Daoy (cell line): ENCODE measurements at places on chromosomes 11 and 22.

GRCh38 chr11:6027501-6027900 is 3.1 kb downstream of the OR56A1 start:
- peak; percentile 17 for DNase-seq

DNA sequence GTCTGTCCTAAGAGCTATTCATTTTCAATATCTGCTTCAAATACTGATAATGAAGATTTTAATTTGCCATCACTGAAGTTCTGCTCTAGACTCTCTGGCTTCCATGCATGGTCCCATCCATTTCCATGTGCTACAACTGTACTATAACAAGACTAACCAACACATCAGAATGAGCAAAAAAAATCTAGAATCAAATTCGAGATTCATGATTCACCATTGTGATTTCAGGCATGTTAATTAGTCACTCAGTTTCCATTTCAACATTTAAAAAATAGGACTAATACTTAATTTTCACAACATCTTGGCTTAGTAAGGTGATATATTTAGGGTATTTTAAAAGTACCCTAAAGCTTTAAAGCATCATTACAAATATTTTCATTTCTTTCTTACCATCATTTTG is 22.8 kb downstream of the PICALM start:
- DNase-seq: no peak

- DNase-seq: no peak
Observed at GRCh38 chr22:44894782-44895181, 115.0 kb downstream of the PHF21B start.

- DNase-seq: peak; percentile 88
Observed at GRCh38 chr11:69321877-69322361, 28.0 kb downstream of the MYEOV start.

DNA sequence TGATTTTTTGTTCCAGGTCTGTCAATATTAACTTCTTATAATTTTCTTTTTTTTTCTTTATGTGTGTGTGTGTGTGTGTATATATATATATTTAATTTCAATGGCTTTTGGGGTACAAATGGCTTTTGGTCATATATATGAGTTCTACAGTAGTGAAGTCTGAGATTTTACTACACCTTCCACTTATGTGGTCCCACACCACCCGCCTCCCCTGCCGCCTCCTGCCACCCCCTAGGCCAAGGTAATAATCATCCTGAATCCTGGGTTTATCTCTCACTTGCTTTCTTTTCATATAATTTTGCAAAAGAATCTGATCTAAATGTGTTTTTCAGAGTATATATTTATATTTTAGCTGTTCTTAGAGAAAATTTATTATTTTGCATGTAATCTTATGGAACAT is 11.1 kb downstream of the NEAT1 start:
- DNase-seq: no peak

DNA sequence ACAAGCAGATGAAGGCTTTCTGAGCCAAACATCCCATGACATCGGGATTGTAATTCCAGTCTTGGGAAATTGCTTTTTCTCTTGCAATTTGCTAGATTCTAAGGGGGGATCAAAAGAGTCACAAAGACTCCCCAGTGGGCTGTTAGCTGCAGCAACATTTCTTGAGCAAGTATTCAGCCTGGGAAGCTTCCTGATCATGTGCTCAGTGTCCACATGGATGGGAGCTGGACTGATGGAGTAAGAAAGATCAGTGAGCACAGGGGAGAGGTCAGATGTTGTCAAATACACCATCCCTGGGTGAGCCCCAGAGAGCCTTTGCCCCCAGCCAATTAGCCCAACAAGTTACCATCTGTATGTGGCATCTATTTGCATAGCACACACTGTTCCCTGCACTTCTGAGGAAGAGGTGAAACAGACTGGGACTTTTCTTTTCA is 10.2 kb upstream of the GRK3 start:
- DNase-seq: no peak

DNA sequence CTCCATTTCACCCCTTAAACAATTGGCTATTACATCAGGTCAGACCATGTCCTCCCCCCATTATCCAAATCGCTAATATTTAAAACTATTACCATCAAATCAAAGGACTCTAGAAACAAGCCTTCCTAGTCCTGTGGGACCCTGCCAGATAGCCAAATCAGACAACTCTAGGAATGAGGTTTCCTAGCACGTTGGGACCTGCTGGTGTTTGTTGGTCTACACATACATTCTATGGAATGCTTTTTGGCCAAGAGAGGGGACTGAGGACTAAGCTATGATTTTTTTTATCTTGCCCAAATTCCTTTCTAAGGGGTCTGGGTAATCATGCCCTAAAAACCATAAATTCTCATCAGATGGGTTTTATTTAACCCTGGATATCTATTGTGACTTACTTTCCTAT is 14.1 kb upstream of the SELENOH start:
- DNase-seq: no peak

GRCh38 chr22:42743501-42743991 is 22.9 kb upstream of the A4GALT start:
- DNase-seq: peak; percentile 86

- DNase-seq: peak; percentile 9
Observed at GRCh38 chr22:25282346-25282670, 62.9 kb downstream of the CRYBB2 start.

DNA sequence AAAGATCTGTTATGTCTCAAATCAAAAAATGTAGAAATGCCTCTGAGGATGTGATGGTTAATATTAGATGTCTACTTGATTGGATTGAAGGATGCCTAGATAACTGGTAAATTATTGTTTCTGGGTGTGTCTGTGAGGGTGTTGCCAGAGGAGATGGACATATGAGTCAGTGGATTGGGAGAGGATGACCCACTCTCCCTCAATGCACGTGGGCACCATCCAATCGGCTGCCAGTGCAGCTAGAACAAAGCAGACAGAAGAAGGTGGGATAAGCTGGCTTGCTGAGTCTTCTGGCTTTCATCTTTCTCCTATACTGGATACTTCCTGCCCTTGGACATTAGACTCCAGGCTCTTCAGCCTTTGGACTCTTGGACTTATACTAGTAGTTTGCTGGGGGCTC is 430.3 kb downstream of the SOX6 start:
- no peak for DNase-seq

- DNase-seq: no peak
Observed at GRCh38 chr22:46044621-46045458, 67.9 kb upstream of the WNT7B start.

DNA sequence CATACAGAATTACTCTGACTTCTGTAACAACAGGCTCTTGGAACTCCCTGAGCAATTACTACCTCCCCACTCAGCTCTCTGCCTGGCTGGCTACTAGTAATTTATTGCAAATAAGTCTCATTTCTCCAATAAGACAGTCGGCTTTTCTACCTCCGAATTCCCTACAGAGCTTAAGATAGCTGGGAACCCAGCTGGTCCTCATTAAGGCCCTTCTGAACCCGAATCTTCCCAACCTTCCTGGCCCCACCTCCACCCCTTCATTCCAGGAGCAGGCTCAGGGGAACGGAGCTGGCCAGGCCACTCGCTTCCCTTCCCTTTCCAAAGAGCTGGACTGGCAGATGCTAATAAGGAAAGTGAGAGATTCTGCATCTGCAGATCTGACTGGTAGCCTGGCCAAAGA is 21.6 kb downstream of the TMPRSS5 start:
- no peak for DNase-seq

DNA sequence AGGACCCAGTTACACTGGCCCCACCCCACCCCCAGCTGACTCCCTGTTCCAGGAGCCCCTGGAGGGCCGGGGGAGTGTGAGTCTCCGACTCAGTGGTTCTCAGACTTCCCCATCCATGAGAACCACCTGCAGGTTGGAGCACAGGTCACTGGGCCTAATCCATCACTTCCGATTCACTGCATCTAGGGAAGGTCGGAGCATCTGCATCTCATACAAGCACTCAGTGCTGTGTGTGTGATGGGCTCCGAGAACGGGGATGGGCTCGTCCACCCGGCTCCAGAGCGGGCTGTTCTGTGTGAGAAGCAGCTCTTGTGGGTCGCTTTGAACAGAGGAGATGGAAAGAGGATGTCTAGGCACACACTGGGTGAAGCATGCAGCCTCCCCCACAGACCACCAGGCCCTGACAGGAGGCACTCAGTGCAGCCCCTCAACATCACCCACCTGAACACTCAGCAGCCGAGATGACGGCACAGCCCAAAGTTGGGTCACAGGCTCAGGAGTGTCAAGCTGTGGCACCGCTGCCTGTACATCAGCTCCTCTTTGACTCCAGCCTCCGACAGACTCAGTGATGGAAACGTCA is 541.4 kb downstream of the BRD1 start:
- DNase-seq: no peak

DNA sequence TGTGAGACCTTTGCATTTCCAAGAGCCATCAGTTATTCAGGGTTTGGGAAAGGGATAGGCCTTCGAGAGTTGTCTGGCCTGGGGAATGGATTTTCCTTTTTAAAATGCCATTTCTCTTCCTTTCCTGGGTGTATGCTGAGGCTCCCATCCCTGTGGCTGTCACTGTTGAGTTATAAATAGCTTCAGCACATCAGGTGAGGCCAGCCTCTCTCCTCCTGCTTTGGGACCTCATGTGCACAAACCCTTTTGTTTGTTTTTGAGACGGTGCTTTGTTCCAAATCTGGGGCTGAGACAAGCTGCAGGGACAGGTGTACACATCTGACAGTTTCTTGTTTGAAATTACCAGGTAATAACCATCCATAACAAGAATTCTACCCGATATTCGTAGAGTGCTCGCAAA is 1.3 kb downstream of the TEF start:
- DNase-seq: no peak

DNA sequence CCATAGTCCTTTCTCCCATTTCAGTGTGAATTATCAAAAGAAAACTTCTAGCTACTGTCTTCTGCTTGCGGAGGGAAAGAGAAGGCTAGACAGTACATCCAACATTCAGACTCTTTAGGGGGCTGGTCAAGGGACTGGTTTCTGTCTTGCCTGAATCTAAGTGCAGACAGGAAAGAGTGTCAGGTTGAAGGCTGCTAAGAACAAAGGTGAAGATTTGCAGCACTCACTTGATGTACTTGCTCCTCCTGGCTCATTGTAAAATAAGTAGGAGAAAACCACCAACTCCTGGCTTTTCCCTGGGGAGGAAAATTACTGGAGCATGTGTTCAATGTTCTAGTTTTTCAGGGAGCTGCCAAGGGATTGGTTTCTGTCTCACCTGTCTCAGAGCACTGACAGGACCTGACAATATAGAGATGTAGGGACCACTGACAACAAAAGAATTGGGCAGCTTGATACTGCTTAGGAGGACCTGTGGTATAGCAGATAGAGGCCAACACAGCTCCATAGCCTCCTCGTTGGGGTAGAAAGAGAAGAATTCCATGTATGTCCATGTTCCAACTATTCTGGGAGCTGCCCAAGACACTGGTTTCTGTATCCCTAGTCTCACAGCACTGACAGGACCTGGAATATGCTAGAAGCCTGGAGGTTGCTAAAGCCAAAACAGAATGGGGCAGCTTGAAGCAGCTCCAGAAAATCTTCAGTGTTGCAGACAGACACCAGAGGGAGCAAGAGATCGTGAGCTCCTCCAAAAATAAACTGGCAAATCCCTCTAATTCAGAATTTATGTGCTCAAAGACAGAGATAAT is 39.7 kb upstream of the MMP12 start:
- DNase-seq: peak; percentile 16

- DNase-seq: no peak
Observed at GRCh38 chr11:93841446-93841845, 9.0 kb downstream of the VSTM5 start.

DNA sequence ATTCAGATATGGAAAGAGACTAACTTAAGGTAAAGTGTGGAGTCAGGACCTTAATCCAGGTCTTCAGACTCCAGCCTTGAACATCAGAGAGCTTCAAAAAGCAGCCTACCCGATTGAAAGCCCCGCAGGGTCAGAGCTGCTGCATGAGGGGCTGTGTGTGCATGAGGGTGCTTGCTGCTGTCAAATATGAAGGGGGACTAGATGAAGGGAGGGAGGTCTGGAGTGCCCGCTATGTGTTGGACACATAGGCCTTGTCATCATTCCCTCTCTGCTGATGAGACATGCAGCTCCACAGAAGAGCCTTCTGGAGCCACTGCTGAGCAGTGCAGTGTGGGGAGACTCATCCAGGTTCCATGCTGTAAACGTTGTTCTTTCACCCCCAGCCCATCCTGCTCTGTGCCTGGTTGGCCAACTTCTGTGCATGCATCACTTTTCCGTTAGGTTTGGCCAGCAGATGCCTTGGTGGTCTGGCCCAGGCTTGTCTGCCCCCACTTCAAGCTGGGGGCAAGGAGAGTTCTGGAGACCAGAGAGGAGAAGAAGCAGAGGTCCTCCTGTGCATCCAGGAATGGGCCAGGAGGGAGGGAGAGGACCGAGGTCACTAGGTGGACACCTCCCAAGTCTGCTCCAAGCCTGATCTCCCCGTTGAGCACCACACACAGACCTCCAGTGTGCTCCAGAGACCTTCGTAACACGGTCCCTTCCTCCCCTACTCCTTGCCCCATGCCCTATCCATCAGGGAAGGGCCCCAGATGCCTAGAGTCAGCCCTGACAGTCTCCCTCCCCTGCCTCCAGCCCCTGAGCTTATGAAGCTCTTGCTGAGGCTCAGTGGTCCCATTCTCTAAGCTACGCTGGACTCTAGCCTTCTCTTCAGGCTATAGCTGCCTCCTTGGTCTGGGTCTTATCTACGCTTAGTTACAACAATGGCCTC is 32.0 kb downstream of the LRRC32 start:
- no peak for DNase-seq

GRCh38 chr22:23245045-23245798 is 64.9 kb downstream of the BCR start:
- DNase-seq: peak; percentile 57

DNA sequence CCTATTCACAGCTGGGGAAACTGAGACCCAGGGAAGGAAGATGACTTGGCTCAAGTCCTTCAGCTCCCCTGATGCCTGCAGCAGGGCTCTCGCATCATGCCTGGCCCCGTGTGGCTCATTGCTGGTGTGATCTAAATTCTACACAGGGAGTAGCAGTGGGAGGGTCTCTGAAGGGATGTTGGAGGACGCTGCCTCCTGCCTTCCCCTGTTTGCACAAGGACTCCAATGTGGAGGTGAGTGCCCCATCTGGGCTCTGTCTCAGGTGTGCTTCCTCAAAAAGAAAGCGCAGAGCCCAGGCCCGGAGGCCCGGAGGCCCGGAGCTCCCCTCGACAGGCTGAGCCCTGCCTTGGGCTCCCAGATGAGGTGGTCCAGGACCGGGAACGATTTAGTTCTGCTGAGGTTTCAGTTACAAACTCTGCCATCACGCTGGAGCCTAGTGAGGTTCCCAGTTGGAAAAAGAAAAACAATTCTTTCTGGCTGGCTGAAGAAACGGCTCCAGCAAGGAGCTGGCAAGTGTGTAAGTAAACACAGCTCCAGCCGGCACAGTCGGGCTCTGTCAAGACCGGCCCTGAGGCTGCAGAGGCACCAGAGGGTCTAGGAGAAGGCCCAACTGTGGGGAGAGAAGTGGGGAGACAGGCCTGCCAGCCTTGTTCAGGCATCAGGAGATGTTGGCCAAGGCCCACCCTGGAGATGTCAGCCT is 49.8 kb downstream of the NAT10 start:
- DNase-seq: no peak

DNA sequence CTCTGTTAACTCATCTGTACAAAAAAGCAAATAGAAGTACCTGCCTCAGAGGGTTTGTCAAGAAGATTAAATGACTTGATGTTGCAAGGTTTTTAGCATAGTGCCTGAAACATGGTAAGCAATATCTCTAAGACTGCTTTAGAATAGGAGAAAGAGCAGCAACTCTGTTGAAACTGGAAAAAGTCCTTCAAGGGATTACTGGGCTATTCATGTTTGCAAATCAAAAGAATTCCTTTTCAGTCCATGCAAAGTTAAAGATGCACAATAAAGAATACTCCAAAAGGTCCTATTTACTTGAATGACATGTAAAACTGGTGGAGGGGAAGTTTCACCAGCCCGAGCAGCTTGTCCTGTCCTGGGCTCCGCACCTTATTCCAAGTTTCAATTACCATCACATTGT is 70.6 kb downstream of the C2CD3 start:
- no peak for DNase-seq

- DNase-seq: no peak
Observed at GRCh38 chr11:61771195-61771894, 18.9 kb downstream of the MYRF start.
